Amniotic epithelial cell (primary cell): ENCODE measurements at places on chromosomes 4 and X.

DNA sequence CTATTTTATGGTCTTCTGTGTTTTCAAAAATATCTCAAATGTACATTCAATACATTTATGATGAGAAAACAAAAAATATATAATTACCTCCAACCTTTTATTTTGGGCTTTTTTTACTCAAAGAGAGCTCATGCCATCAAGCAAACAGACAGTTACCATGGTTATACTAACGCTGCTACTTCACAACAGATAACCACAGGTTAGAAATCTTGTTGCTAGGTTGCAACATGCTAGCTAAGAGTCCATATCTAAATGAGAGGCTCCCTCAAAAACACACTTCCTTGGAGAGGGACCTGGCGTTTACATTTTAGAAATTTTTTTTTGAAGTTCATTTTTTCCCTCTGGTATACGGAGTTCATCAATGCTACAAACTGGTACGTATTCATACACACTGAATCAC, 44.3 kb downstream of the TBC1D9 start:
- peak; percentile 72 for DNase-seq

- peak; percentile 53 for DNase-seq
These were observed 68.8 kb downstream of the MAML3 start for GRCh38 chr4:140085062-140085622.

DNA sequence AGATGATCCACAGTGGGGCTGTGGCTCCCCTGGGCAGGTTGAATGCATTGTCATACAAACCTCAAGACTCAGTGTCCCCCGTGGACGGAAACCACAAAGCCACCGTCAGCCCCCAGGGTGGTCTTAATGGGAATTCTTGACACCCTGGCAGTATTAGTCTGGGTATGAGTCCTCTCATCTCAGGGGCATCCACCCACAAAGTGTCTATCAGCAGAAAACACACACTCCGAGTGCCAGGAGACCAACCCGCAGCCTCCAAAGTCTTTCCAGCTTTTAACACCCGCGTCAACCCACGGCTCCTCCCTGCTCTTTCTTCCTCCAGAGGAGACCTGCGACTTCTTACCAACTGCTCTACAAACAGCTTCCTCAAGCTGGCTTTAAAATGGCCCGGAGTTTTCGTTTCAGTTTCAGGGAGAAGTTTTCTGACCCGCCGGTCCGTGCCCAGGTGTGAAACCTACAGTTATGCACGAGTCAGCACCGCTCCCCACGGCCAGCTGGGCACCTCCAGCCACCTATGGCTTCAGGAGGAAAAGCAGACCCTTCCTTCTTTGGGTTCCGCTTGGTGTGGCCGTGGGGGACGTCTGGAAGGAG, 14.4 kb upstream of the ASMTL start:
- DNase-seq = no peak

DNA sequence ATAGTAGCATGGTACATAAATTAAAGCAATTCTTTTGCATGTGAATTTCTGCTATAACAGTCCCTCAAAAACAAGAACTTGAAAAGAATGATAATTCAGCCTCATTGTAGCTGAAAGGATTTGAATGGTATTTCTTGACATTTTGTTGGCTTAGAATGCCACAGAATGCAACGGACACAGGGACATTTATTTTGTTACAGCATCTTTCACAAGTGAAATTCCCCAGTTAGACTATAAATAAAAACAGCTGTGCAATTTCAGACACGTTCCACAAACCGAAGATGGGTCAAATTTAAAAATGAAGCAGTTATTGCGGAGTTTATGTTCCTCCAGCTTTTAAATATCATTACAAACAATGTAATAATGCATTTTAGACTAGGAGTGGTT, 82.8 kb upstream of the AMELX start:
- DNase-seq = no peak

GRCh38 chrX:80537096-80537495, 116.8 kb downstream of the TENT5D start:
- no peak for DNase-seq

- DNase-seq = no peak
These were observed 17.9 kb upstream of the CDKN2AIP start for GRCh38 chr4:183426507-183426906.

- DNase-seq = peak; percentile 88
These were observed 9.6 kb upstream of the EXOSC9 start for GRCh38 chr4:121791481-121791880.

- no peak for DNase-seq
These were observed 283.9 kb downstream of the TECRL start for GRCh38 chr4:64125354-64125753.

DNA sequence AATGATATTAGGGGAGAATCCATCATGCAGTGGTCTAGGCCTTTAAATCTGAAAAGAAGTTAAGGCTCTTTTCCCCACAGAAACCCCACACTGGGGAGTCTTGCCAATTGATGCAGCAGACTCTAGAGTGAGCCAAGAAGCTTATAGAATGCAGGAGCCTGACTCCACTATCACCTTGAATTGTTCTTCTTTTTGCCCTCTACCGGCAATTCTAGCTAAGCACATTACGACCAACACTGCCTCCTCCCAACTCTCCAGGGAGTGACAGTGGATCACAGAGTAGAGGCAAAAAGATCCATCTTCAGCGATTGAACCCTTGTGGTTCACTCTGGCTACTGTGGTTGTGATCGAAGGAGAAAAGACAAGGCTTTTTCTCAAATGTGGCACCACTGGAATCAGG, 331.5 kb downstream of the NKX6-1 start:
- no peak for DNase-seq

DNA sequence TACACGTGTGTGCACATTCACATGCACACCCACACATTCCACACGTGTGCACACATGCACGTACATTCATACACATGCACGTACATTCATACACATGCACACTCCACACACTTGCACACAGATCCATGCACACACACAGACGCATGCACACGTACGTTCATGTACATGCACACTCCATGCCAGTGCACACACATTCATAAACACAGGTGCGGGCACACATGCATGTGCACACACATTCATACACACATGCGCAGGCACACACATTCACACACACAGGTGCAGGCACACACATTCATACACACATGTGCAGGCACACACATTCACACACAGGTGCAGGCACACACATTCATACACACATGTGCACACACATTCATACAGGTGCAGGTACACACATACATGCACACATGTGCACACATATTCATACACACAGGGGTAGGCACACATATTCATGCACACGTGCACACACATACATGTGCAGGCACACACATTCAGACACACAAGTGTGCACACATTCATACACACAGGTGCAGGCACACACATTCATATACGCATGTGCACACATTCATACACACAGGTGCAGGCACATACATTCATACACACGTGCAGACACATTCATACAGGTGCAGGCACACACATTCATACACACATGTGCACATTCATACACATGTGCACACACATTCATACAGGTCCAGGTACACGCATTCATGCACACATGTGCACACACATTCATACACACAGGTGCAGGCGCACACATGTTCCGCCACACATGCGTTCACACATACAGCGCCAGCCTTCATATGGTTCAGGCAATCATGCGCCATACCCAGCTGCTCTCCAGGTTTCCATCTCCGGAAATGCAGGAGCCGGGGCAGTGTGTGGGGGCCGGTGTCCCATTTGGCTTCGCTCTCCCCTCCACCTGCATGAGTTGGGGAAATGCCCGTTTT, 124.8 kb downstream of the HMX1 start:
- no peak for DNase-seq

DNA sequence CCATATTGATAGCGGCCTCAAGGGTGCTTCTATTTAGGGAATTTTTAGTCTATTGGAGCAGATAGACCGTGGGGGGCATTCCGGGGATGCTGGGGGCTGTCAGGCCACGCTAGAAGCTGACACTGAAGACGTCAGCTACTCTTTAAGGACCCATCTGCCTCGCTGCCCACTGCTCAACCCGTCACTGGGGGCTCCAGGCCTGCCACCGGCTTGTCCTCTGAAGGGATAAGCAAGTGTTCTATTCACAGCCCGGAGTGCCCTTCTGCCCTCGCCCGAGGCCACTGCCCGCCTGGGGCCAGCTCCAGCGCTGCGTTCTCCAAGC, 679 bp upstream of the MSL3 start:
- DNase-seq = no peak

DNA sequence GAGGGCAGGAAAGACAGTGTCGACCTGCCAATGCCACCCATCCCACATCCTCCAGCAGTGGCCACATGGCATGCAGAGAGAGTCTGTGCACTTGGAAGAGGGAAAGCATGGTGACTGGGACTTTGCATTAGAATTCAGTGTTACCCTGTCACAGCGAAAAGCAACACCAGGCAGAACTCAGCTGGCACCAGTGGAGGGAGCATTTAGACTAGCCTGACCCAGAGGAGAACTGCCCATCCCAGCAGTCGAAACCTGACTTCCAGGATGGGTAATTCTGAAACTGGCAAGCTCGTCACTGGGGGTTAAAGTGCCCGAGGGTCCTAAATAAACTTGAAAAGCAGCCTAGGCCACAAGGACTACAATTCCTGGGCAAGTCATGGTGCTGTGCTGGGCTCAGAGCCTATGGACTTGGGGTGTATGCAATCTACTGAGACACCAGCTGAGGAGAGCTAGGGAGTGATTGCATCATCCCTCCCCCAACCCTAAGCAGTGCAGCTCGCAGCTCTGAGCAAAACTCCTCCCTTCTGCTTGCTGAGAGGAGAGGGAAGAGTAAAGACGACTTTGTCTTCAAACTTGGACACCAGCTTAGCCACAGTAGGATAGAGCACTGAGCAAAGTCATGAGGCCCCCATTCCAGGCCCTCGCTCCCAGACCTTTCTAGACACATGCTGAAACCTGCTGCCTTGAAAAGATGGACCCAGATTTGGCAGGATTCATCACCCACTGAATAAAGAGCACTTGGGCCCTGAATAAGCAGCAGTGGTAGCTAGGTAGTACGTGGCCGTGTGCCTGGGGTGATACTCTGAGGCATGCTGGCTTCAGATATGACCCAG, 68.8 kb downstream of the DDX60L start:
- DNase-seq = peak; percentile 76

- DNase-seq = peak; percentile 40
These were observed 345.3 kb downstream of the SPRY1 start for GRCh38 chr4:123741906-123742305.

GRCh38 chr4:80446248-80446647, 110.7 kb downstream of the CFAP299 start:
- no peak for DNase-seq

DNA sequence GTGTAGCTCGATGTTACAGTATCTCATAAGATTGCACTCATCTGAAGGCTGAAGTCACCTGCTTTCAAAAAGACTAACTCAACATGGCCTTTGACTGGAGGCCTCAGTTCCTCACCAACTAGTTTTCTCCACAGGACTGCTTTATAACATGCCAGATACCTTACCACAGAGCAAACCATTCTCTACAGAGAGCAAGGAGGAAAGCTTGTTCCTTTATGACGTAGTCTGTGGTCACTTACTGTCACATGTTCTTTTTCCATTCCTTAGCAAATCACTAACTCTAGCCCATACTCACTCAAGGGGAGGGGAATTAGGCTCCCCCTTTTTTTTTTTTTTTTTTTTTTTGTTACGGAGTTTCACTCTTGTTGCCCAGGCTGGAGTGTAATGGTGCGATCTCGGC, 3.2 kb downstream of the THAP9 start:
- no peak for DNase-seq

- peak; percentile 28 for DNase-seq
These were observed 33.9 kb downstream of the FBXW7 start for GRCh38 chr4:152501846-152502536.

- DNase-seq = peak; percentile 77
These were observed 35.5 kb downstream of the F8 start for GRCh38 chrX:154986826-154987575.

DNA sequence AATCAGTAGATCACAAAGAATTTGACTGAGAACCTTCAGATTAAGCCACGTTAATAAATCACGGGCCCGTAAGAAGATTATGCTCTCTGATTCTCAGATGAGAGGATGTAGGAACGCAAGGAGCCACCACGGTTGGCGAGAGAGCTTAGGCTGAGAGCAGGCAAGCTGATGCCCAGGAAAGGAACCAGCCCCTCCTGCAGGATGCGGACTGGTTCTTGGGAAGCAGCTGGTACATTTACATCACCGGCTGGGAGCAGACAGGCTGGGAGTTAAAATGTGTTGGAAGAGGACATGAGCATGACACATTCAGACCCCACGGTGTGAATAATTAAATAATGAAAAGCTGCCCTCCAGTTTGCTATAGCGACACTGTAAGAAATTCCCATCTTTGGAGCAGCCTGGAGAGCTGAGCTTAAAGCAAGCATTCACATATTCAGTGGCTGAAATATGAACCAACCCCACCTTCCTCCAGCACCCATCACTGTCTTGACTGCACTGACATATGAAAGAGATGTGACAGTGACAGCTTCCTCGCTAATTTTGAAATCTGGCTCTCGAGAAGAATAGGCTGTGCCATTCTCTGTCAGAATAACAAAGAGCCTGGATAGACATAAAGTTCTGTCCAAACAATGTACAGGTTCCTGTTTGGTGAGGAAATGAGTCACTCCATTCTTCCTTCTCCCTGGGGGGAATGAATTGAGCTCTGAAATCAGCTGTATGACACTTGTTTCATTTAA, 33.1 kb downstream of the LNX1 start:
- DNase-seq = no peak

DNA sequence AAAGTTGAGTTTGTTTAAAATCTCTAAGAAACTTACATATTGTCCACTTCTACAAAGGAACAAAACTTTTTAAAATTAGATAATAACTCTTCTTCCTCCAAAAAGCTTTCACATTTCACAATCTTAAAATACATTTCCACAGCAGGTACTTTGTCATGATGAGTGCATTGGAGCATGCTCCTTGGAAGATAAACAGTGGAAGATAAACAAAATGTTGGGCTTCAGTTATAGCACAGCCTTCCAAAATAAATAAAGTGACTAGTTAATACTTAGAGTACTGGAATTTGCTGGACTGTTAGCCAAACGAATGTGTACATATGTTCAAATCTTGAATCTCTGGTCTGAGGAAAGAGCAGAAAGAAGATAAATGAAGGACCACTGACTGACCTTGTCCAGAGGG, 54.9 kb upstream of the PDE5A start:
- DNase-seq = peak; percentile 41

GRCh38 chrX:11666164-11666563, 444 bp upstream of the ARHGAP6 start:
- DNase-seq = no peak

- DNase-seq = no peak
These were observed 55.9 kb upstream of the RASSF6 start for GRCh38 chr4:73676136-73676535.

DNA sequence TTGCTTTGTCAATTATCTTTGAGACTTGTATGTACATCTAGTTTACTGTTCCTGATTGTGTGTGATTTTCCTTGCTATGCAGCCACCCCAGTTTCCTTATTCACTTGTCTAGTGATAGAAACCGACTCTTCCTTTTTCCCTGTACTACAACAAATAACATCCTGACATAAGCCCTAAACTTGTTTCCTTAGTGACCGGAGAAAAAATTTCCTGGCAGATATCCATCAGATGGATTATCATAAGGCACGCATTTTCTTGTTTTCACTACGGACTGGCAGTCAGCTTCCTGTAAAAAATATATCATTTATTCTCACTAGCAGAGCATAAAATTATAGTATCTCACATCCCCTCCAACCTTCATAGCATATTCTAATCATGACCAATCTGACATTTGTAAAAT, 410.7 kb downstream of the CENPC start:
- no peak for DNase-seq

GRCh38 chrX:110145311-110145710, 142.4 kb downstream of the TMEM164 start:
- DNase-seq = no peak
